ENCODE measurements at places on chromosomes 5 and 9.

DNA sequence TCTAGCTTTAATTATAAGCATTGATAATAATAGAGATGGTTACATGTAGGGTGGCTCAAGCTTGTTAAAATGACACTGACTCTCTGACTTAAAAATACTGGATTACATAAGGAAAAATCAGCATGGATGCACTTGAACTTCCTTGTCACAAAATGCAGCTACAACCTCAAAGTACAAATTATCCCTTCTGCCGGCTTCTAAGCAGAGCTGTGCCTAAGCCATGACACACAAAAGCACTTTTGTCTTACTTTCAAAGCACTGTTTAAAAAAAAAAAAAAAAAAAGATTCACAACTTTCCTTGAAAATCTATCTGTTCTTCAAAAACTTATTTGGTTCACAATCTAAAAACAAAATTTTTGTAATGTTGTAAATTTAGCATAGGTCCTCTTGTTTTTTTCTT is 36.4 kb upstream of the ZFAND5 start:
- no peak for DNase-seq

DNA sequence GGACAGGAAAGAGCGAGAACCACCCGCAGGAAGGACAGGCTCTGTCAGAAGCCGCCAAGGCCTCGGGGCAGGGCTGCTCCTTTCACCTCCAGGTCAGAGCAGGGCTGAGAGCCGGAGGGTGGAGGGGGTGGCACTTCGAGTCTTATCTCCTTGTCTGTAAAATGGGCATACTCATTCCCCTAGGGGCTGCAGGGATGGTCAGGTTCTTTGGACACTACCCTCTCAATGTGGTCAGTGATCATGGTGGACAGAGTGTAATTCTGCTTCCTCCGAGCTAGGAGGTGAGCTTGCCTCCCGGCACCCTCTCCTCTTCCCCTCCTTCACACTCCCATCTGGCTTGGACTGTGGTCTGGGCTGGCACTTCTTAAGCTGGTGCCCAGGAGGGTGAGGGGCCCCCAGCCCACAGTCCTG is 39.6 kb downstream of the RGS3 start:
- DNase-seq: no peak

DNA sequence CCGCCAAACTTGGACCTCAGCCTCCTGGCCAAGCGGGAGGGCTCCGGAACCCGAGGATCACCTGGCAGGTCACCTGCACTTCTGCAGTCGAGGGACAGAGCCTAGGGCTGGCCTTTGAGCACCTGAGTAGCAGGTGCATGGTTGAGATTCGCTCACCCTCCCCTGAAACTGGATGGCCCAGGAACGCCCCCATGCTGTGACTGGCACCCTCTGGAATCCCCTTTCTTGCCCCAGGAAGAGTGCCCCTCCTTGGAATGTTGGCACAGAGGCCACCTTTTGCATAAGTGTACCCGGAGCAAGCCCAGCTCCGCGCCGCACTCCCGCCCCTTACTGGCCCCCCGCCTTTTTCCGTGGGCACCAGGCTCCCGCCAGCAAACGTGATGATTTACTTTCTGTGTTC is 112.5 kb upstream of the IER5L start:
- no peak for DNase-seq

DNA sequence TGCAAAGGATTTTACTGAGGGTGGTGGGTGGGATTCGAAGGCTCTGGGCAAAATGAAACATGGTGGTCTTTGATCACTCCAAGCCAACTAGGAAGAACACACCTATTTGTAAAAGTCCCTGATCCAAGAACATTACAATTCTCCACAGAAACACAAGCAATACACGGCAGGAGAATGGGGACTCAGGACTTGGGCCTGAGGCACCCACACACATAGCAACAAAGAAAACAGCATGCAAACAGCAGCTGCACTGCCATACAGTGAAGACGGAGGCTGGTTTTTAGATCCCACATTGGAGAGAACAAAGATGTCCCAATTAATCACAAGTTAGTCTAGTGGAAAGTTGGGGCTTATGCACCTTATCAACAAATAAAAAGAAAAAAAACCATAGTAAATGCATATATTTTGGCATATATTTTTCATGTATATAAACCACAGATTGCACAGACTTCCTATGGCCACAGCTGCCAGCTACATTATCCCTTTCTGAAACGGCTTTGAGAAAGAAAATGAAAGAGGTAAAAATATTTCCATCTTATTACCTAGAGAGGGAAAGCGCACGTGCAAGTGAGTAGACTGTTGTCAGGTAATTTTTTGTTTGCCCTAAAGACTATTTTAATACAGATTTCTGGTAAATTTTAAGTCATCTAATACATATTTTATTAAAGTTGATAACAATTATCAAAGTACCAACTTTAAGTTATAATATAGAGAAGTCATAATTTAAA is 410.9 kb downstream of the BNC2 start:
- no peak for DNase-seq

GRCh38 chr9:32255026-32255425 is 129.4 kb upstream of the ACO1 start:
- no peak for DNase-seq

GRCh38 chr9:89850631-89851325 is 246.0 kb downstream of the GADD45G start:
- DNase-seq: no peak

GRCh38 chr9:84590706-84591105 is 78.8 kb upstream of the NTRK2 start:
- DNase-seq: no peak

GRCh38 chr9:128558431-128559310 is 6.3 kb downstream of the SPTAN1 start:
- DNase-seq: no peak

DNA sequence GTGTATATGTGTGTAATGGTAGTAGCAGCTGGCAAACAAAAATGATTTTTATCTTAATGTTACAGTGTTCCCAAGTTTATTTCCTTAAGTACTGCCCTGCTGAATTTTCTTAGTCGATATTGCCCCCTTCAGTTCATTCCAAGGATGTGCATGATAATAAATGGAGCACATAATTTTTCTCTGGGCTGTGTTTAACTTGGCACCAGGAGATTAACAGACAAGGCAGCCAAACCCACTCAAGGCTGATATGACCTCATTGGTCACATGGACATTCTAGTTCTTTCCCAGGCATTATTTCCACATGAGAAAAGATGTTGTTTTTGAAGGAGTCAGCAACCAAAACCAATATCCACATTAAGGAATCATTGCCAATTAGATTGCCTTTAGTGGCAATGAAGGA is 61.8 kb downstream of the COX7C start:
- DNase-seq: no peak

DNA sequence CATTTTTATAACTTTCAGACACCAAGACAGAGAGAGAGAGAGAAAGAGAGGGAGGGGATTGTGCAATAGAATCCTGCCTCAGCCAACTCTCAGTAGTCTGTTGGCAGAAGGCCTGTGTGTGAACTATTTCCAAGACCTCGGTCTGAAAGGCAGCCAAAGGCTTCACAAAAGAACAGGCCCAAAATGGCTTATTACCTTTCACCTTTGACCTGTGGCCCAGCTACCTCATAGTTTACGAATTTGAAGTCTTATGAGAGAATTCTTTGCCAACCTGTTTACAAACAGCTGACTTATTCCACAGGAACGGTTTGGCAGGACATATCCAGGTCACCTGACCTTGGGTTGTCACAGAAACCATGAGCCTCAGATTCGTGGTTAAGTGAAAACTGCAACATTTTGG is 48.6 kb downstream of the NR2F1-AS1 start:
- DNase-seq: no peak

DNA sequence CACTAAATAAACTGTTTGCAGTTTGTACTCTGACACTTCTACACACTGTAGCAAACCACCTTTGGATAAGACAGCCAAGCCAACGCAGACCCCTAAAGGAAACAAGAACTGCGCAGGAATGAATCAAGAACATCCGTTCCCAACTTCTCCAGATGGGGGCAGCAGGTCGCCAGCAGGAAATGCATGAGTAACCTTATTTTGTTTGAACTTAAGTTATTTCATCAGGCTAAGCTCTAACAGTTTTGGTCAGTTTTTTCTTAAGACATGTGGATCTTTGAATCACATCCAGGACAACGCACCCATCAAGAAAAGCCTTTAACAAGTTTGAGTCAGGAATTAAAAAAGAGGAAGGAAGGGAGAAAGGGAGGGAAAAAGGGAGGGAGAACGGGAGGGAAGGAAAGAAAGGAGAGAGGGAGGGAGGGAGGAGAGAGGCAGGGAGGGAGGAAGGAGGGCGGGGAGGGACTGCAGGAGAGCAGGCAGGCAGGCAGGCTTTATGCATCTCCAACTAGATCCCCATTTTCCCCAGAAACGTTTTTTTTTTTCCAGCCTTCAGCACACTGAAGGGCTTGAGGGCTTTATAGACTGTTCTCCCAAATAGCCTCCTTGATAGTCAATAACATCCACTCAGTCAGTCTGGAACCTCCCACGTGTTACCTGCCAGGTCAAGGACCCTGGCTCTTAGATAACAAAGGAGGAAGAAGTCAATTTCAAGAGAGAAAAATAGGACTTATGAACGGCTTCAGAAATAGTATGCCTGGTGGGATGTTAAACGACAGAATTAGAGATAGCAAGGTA is 22.2 kb downstream of the BHMT start:
- DNase-seq: peak; percentile 10

DNA sequence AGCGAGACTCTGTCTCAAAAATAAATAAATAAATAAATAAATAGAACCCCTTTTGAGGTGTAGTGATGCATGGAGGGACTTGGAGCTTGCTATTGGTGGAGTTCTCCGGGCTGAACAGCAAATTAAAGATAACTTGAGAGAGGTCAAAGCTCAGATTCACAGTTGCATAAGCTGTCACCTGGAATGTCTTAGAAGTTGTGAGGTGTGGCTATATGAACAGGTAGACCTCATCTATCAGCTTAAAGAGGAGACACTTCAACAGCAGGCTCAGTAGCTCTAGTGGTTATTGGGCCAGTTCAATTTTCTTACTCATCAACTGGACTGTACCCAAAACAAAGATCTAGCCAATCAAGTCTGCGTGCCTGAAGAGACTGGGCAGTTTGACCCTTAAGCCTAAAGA is 11.7 kb upstream of the STING1 start:
- no peak for DNase-seq

DNA sequence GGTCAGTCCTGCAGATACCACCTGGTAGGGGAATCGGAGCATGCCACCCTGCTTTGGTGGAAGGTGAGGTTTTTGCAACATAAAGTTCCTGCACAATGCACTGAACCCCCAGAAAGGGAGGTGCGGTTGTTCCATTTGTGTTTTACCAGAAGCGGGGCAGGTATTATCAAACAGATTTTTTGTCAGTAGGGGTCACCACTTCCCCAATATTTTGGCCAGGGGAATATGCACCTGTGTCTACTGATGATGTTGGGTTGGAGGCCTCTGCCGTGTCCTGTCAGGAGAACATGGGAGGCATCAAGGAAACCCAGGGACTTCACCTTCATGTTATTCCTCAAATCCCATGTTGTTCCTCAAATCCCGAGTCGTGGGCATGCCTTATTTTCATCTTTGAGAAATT is 438.7 kb downstream of the NTRK2 start:
- DNase-seq: no peak

- DNase-seq: no peak
Measured at GRCh38 chr9:33175649-33176325, 8.7 kb upstream of the B4GALT1 start.

All from SIG-M5 (cell line).